Glomerular endothelial cell (primary cell): ENCODE measurements at places on chromosomes 5 and 9. TPM values are rescaled to one million over a fixed set of nuclear protein-coding genes. Genes with fewer than 3 reads are reported as not detected.

The NR2F1-AS1 gene
- total RNA-seq = 15.1 and 23.0 TPM in 2 replicates

The SPINK13 gene
- not detected in 2 replicates for total RNA-seq

The ANAPC2 gene
- 22.9 and 34.2 TPM in 2 replicates for total RNA-seq

The FBP2 gene
- not detected in 2 replicates for total RNA-seq

The SPIN1 gene
- total RNA-seq = 45.4 and 48.3 TPM in 2 replicates

The SLC36A2 gene
- total RNA-seq = not detected in 2 replicates

The ARL14EPL gene
- not detected in 2 replicates for total RNA-seq

The PCDHB5 gene
- total RNA-seq = 2.5 and 4.1 TPM in 2 replicates

The DRD1 gene
- total RNA-seq = not detected in 2 replicates

The CCNJL gene
- total RNA-seq = 18.5 and 23.2 TPM in 2 replicates

The ZNG1C gene
- total RNA-seq = 16.7 and 21.6 TPM in 2 replicates

The TOMM5 gene
- 86.5 and 131 TPM in 2 replicates for total RNA-seq

The FBXO10 gene
- 14.1 and 16.0 TPM in 2 replicates for total RNA-seq

The SLC4A9 gene
- total RNA-seq = 0.06 TPM in 1 of 2 replicates, not detected in the other

The ZNF300 gene
- total RNA-seq = 3.1 and 6.0 TPM in 2 replicates

The PLGRKT gene
- total RNA-seq = 13.0 and 25.7 TPM in 2 replicates

The MORN5 gene
- 3.6 TPM in 1 of 2 replicates, not detected in the other for total RNA-seq

The LCN10 gene
- total RNA-seq = not detected in 2 replicates

The COL23A1 gene
- total RNA-seq = 0.05 TPM in 1 of 2 replicates, not detected in the other

DNA sequence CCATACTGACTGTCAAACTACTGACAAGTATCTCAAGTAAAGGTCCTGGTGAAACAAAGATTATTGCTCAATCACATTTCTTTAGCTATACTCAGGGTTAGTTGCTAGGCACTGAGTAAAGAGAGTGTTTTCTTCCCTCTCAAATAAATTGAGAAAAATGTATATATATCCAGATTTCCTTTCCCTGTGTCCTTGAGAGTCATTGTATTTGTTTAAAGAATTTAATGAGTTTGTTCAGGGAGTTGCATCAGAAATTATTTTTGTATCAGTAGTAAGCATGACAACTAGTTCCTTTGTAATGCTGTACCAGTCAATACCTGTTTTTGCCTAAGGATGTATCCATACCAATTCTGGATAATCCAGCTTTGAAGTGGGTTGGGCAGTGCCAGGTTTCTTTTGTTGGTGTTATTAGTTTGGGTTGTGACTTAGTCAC lies 3.2 kb upstream of the ANKHD1 start:
- no peak for DNase-seq

DNA sequence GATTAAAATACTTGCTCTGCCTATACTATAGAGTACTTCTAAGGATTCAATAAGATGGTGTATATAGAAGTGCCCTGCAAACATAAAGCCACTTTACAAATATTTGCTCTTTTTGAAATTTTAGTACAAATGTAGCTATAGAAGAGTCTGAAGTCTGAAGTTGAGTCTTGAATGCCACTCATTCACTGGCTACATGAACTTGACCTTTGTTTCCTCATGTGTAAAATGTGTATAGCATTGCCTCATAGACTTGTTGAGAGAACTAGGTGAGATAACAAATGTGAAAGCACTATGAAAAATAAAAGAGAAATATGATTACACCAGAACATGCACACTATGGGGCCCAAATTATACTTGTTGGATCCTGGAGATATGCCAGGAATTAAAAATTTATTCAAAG lies 244.7 kb downstream of the SEC61B start:
- no peak for DNase-seq

DNA sequence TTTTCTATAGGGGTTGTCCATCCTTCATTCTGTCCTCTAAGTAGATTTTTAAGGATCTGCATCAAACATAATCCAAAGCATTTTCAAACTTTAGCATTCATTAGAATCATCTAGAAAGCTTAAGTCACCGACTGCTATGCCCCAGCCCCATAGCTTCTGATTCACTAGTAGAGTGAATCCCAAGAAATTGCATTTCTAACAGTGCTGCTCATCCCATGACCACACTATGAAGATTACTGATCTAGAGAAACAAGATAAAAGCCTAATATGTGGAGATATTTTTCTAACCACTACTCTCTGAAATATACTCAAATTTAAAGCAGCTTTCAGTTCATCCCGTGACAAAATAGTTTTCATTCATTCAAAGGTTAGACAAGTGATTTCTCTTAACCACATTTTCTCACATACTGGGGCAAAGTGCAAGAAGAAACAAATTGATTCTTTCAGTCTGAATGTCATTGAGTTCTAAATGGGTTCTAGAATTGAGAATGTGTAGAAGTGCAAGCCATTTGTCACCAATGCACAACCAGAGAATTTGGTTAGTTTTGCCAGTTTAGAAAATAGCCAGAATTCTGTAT lies 286.9 kb upstream of the CD180 start:
- DNase-seq = no peak

- DNase-seq = no peak
These were observed 36.1 kb upstream of the JADE2 start for GRCh38 chr5:134489227-134489944.

DNA sequence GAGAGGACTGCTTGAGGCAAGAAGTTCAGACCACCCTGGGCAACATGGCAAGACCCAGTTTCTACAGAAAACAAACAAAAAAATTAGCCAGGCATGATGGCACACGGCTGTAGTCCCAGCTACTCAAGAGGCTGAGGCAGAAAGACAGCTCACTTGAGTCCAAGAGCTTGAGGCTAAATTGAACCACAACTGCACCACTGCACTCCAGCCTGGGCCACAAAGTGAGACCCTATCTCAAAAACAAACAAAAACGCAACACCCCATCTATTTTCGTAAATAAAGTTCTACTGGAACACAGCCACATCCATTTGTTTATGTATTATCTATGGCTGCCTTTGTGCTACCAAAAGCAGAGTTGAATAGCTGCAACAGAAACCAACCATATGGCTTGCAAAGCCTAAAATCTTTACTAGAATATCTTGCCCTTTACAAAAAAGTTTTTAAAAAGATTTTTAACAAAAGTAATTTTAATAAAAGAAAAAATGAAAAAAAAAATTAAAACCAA lies 67.5 kb downstream of the SETX start:
- DNase-seq = no peak

GRCh38 chr9:110502842-110503241 lies 76.7 kb downstream of the SVEP1 start:
- no peak for DNase-seq

GRCh38 chr9:114606068-114606467 lies 5.0 kb upstream of the TMEM268 start:
- no peak for DNase-seq

GRCh38 chr5:76379316-76379715 lies 23.8 kb upstream of the IQGAP2 start:
- no peak for DNase-seq

DNA sequence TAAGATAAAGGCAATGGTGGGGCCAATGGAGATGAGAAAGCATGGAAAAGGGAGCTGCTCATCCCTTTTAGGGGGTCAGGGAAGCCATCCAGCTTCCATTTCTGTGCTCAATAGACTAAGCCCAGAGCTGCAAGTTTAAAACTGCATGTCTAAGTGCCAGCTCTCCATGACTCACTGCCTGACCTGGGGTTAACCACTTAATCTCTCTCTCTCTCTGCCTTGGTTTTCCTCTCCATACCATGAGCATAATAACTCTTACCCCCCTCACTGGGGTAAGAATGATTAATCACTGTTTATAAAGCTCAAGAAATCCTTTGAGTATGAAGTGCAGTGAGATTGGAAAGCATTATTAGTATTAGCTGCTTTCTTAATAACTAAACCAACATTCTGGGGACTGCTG lies 1382.4 kb upstream of the WWC1 start:
- DNase-seq = no peak

DNA sequence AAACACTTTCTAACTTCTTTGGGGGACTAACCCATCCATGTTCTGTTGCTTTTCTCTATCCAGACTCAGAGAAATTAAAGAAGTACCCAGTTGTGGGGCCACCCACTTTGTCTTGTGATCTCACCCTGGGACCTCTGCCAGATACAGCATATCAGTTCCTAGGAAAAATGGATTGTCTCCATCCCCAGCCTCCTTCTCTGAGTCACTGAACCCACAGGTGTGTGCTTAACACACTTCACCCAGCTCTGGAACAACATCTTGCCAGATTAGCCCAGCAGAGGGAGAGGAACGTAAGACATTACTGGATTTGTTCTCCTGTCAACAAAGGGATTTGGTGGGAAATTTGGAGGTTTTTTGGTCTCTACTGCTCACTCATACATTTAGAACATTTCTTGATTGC lies 19.2 kb downstream of the FAM240B start:
- DNase-seq = no peak

GRCh38 chr5:6950860-6951259 lies 237.6 kb downstream of the TENT4A start:
- DNase-seq = no peak

- no peak for DNase-seq
These were observed 34.7 kb downstream of the RETREG1 start for GRCh38 chr5:16582081-16582480.

- DNase-seq = no peak
These were observed 29.1 kb downstream of the DAP start for GRCh38 chr5:10731913-10732312.

GRCh38 chr9:105484226-105484625 lies 36.4 kb downstream of the FSD1L start:
- no peak for DNase-seq

GRCh38 chr9:131197160-131197911 lies 72.0 kb downstream of the NUP214 start:
- no peak for DNase-seq

GRCh38 chr5:178106556-178107239 lies 6.6 kb upstream of the N4BP3 start:
- no peak for DNase-seq

- DNase-seq = no peak
These were observed 43.9 kb downstream of the RCL1 start for GRCh38 chr9:4836676-4837075.

GRCh38 chr5:103264508-103264907 lies 5.9 kb downstream of the MACIR start:
- DNase-seq = no peak

DNA sequence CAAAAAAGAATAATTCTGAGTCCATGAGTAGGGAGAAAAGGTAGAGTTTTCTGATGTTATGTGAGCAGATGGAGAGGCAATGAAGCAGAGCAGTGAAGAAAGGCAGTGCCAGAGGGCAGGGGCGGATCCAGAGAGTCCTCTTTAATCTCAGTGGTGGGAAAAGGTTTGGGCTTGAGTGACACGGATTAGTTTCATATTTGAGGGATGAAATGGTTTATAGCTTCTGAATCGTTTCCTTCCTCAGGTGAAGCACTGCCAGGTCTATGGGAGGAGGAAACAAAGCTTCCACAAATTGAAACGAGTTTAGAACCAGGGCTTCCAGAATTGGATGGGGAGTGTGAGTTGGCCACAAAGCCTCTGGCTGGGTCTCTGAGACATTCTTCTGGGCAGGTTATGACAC lies 517.0 kb upstream of the PAPPA start:
- no peak for DNase-seq

- DNase-seq = no peak
These were observed 9.6 kb upstream of the LNPEP start for GRCh38 chr5:96926276-96926675.

DNA sequence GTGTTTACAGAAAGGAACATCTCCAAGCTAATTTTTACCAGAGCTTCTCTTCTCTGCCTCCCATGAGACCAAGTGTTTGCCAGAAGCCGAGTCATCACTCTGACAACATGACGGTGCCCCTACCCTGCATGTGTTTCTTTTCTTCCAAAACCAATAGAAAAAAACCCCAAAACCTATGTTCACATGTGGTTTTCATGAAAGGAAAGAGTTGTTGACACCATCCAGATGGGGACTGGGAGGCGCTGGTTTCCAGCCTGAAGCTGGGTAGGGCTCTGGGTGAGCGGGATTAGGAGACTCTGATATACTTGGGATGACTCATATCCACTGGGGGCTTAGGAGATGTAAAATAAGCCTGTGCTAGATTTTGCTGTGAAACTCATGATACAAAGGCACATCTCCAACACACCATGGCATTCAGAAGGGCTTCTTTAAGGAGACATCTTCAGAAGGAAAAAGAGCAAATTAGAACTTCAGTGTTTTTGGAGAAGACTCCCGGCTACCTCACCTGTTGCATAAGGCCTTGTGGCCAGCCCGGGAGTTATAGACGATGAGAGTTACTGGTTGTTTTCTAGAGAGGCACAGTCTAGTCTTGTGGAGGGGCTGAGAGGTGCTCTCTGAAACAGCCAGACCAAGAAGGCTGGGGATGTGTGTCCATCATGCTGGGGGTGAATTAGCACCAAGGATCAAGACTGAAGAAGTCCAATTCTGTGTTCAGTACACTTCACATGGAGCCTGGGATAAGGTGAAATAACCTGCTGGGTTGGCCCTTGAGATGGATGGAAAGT lies 108.9 kb upstream of the LHFPL2 start:
- no peak for DNase-seq

DNA sequence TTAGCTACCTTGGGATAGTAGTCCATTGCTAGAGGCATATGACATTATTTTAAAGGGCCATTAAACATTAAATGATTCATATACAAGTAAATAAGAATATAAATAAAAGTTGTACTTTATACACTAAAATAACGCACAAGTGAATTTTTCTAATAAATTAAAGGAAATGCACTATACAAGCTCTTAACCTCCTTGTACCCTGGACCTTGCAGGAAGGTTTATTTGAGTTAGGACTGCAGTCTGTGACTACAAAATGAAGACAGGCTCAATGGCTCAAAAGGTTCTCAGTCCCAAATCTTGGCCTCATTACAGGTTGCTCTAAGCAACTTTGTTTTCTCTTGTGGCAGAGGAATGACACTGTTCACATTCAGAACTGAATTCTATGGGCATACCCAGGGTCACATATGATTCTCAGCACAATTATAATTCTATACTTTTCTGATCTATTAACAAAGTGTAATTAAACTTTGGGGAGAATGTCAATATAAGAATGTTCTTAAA lies 34.4 kb downstream of the FEM1C start:
- DNase-seq = no peak

DNA sequence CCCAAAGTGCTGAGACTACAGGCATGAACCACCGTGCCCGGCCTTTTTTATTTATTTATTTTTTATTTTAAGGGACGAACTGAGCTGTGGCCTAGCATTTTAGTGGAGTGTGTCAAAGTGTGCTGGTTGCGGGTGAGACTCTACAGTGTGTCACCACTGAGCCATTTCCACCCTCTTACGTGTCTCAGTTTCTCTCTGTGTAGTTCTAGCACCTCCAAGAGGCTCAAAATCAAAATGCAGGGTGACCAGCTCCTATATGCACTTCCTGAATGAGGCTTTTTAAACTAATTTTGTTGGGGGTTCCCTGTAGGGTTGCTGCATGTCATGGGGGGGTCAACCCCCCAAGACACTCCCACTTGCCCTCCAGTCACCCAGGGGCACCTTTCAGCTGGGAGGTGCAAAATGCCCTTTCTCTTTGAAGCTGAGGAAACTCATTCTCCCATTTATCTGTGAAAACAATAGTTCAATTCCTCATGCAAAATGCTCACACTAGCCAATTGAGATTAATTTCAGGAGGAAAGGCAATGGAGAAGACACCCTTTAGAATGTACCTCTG lies 69.3 kb downstream of the COL15A1 start:
- DNase-seq = no peak

DNA sequence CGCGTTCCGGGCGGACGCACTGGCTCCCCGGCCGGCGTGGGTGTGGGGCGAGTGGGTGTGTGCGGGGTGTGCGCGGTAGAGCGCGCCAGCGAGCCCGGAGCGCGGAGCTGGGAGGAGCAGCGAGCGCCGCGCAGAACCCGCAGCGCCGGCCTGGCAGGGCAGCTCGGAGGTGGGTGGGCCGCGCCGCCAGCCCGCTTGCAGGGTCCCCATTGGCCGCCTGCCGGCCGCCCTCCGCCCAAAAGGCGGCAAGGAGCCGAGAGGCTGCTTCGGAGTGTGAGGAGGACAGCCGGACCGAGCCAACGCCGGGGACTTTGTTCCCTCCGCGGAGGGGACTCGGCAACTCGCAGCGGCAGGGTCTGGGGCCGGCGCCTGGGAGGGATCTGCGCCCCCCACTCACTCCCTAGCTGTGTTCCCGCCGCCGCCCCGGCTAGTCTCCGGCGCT lies at the start of gene DAPK1:
TSS of gene DAPK1 (plus strand) at position 264 of the 442 bp plus-strand sequence. CDS start 1,211 bp downstream, outside the sequence.
- DNase-seq = no peak
